Activated CD4-positive, alpha-beta T cell treated with anti-CD3 and anti-CD28 coated beads, Interleukin-2, amount 50 U/mL, for 4 hours (primary cell): ENCODE measurements at places on chromosomes 4 and X.

GRCh38 chr4:40992472-40993295, 221.7 kb downstream of the APBB2 start:
- no peak for DNase-seq

DNA sequence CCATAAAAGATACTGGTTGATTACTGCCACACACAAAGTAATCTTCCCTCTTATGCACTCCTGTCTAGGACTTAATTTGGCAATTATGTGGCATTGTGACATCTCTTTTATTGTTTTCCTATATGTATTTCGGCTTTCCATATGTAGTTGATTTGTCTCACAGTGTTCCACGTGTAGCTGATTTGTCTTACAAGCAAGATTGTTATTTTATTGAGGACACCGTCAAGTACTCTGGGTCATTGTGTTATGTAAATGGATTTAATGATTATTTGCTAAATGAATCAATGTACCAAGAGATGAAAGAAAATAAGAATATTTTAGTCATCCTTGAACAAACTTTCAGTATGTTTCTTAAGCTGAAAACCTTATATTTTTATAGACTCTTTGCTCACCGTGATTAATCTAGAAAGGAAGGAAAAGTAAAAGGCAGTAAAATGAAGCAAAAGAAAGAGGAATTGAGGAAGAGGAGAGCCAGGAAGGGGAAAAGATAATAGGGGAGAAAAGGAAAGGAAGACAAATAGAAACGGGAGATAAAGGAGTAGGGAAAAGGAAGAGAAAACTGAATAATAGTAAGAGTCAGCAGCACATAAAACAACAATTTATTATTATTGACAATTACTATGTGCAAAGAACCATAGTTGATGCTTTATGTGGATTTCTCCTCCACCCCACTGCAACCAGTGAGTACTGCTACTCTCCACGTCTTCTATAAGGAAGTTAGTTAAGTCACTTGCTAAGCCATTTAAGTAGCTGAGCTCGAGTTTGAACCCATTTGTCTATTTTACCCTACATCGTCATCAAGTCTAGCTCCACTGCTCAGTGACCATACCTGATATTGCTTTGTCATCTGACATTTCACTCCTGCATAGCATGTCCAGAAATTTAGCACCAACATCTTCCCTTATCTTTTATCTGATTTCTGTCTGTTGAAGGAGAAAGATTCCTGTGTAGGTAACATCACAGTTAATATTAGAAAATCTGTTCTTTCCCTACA, 336.5 kb downstream of the BMPR1B start:
- DNase-seq = no peak

- no peak for DNase-seq
These were observed 73.9 kb downstream of the ARHGAP24 start for GRCh38 chr4:85548841-85549240.

- no peak for DNase-seq
These were observed 102.7 kb downstream of the SH3BGRL start for GRCh38 chrX:81304563-81304962.

GRCh38 chr4:184237612-184238011, 19.9 kb upstream of the ENPP6 start:
- DNase-seq = peak; percentile 32

GRCh38 chr4:30208731-30209435, 511.3 kb upstream of the PCDH7 start:
- DNase-seq = no peak

GRCh38 chrX:100090931-100091330, 319.1 kb downstream of the PCDH19 start:
- DNase-seq = no peak

DNA sequence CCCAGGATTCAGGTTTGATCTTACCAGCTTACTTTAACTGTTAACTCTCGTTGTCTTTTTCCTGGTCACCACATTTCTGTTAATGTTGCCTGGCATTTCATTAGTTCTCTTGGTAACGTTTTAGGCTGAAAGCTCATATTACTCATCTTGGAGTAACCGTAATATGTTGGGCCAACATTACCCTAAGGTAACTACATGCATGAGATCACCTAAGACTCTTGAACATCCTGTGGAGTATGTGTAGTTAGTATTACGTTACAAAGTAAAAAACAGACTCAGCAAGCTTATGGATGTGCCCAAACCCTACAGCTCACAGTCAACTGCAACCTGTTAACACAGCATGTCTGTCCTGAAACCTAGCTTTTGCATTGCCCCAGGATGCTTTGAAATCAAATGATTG, 203.3 kb upstream of the HS3ST1 start:
- DNase-seq = no peak
